NCI-H2227 treated with DMSO at 0.1 percent for 48 hours (cell line): ENCODE measurements at places on chromosomes 1 and 21.

- DNase-seq: peak; percentile 69
Measured at GRCh38 chr1:187788718-187789117, 960.0 kb downstream of the PLA2G4A start.

DNA sequence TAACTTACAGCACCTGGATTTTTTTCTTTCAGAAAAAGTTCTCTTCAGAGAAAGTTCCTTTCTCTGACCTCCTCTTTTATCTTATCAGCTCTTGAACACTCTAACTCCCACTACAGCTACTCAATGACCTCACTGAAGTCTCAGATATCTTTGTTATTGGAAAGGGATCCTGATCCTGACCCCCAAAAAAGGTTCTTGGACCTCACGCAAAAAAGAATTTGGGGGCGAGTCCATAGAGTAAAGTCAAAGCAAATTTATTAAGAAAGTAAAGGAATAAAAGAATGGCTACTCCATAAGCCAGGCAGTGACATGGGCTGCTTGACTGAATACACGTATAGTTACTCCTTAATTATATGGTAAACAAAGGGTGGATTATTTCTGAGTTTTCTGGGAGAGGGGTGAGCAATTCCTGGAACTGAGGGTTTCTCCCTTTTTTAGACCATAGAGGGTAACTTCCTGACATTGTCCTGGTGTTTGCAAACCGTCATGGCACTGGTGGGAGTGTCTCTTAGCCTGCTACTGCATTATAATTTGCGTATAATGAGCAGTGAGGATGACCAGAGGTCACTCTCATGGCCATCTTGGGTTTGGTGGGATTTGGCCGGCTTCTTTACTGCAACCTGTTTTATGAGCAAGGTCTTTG lies 44.2 kb downstream of the WDR64 start:
- no peak for DNase-seq

- DNase-seq: no peak
Measured at GRCh38 chr1:167273027-167273800, 52.5 kb downstream of the POU2F1 start.

- DNase-seq: no peak
Measured at GRCh38 chr1:20555025-20555757, 2.8 kb downstream of the FAM43B start.

GRCh38 chr1:150567717-150568593 lies 11.5 kb downstream of the MCL1 start:
- DNase-seq: peak; percentile 63

GRCh38 chr1:177425199-177425598 lies 254.4 kb downstream of the BRINP2 start:
- no peak for DNase-seq

GRCh38 chr1:9699361-9699760 lies 47.8 kb downstream of the PIK3CD start:
- no peak for DNase-seq

DNA sequence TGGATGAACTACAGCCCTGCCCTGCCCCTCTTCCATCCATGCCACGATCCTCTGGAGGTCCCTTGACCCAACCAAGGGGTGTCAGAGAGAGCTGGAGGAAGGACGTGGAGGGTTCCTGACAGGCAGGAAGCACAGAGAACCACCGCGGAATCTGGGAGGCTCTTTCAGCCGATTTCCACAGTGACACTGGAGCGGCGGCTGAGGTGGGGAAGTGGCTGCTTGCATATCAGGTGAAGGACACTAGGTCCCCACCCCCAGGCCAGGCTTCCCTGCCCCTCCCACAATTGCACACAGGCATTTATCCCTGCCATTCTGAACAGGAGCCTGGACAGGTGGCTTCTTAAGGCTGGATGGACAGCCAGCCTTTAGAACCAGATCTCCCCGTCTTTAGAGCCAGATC lies 17.5 kb downstream of the LRRC71 start:
- DNase-seq: no peak

- no peak for DNase-seq
Measured at GRCh38 chr1:190852611-190853010, 374.9 kb upstream of the BRINP3 start.

GRCh38 chr1:115196296-115196695 lies 107.0 kb upstream of the TSPAN2 start:
- DNase-seq: no peak

DNA sequence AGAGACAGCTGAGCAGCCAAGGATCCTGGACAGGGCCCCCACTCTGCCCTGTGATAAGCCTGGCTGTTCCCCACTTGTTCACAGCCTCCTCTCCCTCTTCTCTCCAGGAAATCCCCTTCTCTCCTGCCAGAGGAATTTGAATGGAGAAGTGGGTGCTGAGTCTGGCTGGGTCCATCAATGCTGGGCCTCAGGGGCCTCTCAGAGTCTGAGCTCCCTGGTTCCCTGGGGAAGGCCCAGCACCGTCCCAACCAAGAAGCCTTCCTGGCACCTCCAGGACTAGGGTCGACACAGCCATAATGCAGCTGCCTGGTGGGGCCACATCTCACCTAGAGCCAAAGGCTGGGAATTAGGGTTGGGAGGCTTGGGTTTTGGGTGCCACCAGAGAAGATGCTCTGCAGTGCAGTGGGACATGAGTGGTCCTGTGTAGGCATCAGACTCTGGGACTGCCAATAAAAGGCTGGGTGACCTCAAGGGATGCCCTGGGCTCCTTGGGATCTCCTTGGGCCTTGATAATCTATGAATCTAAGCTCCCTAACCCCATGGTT lies 2.5 kb downstream of the MYBPH start:
- no peak for DNase-seq
